ENCODE measurements at places on chromosomes 7 and 10.

- no peak for DNase-seq
- no peaks in the 10 kb centered on the region for H3K27me3 ChIP-seq
- no peak overlapping the region for H3K27ac ChIP-seq
- H3K4me3 ChIP-seq, result no peak overlapping the region
- no peaks in the 10 kb centered on the region for H3K36me3 ChIP-seq
Measured at GRCh38 chr10:85157206-85157605, 828.8 kb downstream of the CCSER2 start.

DNA sequence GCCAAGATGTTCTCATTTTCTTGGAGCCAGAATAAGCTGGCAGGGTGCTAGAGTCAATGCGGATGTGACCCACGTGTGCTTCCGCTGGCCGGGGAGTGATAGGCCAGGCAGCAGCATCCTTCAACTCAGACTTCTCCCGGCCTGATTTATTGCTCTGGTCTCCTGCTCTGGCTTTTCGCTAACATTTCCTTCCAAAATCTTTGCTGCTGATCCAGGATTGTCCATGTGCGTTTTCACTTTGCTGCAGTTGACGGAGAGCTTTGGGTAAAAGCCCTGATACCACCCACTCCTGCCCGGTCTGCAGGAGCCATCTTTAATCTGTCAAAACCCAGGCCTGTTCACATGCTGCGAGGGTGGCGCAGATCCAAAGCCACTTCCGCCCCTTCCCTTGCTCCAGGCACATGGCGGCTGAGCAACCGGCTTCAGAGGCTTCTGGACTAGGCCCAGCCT lies 106.8 kb downstream of the CYP26A1 start:
- no peak for DNase-seq
- no peaks in the 10 kb centered on the region for H3K4me1 ChIP-seq
- H3K36me3 ChIP-seq, result no peaks in the 10 kb centered on the region
- H3K27ac ChIP-seq, result no peak overlapping the region
- no peak overlapping the region for H3K4me3 ChIP-seq

DNA sequence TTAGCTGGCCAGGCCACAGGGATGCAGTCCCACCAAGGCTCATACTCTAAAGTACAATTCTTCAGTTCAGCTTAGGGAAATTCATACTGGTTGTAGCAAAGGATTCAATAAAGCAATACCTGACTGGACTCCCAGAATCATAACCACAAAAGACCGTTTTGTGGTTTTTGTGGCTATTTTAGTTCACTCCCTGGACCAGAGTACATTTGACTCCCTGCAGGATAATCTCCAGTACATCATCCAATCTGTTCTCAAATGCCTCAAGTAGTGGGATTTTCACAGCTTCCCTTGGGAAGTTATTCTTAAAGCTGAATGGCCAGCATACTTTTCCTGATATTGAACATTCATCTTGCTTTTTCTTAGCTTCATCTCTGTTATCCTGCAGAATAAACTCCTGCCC lies 29.3 kb upstream of the YAE1 start:
- H3K36me3 ChIP-seq, result no peaks in the 10 kb centered on the region
- no peak overlapping the region for H3K27ac ChIP-seq
- no peaks in the 10 kb centered on the region for H3K4me1 ChIP-seq
- no peak for DNase-seq
- peaks cover 4% of the 10 kb centered on the region for H3K27me3 ChIP-seq

- no peak overlapping the region for H3K27ac ChIP-seq
- no peak for DNase-seq
- no peaks in the 10 kb centered on the region for H3K27me3 ChIP-seq
- H3K4me3 ChIP-seq, result no peak overlapping the region
Measured at GRCh38 chr7:80774843-80775242, 136.4 kb downstream of the CD36 start.

GRCh38 chr7:137985897-137986251 lies 16.0 kb downstream of the CREB3L2 start:
- DNase-seq, result no peak
- H3K27me3 ChIP-seq, result no peaks in the 10 kb centered on the region
- H3K4me3 ChIP-seq, result peak overlapping the region; percentile 47

DNA sequence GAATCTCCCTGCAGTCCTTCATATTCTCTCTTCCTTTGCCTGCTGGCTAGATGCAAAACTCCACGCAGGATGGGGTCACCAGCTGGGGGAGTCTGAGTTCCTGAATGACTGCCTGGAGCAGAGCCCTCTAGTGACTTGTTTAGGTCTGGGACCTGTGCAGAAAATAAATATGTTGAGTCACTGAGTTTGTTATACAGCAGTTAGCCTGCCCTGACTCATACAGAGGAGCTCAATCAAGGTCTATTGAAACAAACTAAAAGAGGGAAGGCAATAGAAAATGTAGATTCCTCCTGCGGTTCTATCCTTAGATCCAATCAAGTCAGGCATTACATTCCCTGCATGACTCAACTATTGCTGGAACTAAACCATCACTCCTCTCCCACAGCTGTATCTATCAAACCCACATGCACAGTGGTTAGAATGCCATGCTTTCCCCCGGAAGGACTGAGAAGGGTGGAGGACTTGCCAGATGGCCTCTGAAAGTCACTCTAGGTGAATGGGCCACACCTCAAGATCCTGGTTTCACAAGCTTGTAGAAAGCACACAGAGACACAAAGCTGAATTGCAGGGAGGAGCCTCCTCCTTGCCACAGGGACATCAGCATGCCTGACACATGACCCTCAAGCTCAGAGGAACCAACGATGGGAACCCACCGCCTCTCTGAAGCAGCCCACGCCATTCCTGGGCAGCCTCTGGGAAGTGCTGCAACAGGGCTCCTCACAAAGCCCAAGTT lies 73.9 kb downstream of the SH3PXD2A start:
- H3K4me1 ChIP-seq, result peaks cover 7% of the 10 kb centered on the region
- H3K27me3 ChIP-seq, result peaks cover 3% of the 10 kb centered on the region
- peak; percentile 91 for DNase-seq
- H3K4me3 ChIP-seq, result no peak overlapping the region
- no peaks in the 10 kb centered on the region for H3K36me3 ChIP-seq

DNA sequence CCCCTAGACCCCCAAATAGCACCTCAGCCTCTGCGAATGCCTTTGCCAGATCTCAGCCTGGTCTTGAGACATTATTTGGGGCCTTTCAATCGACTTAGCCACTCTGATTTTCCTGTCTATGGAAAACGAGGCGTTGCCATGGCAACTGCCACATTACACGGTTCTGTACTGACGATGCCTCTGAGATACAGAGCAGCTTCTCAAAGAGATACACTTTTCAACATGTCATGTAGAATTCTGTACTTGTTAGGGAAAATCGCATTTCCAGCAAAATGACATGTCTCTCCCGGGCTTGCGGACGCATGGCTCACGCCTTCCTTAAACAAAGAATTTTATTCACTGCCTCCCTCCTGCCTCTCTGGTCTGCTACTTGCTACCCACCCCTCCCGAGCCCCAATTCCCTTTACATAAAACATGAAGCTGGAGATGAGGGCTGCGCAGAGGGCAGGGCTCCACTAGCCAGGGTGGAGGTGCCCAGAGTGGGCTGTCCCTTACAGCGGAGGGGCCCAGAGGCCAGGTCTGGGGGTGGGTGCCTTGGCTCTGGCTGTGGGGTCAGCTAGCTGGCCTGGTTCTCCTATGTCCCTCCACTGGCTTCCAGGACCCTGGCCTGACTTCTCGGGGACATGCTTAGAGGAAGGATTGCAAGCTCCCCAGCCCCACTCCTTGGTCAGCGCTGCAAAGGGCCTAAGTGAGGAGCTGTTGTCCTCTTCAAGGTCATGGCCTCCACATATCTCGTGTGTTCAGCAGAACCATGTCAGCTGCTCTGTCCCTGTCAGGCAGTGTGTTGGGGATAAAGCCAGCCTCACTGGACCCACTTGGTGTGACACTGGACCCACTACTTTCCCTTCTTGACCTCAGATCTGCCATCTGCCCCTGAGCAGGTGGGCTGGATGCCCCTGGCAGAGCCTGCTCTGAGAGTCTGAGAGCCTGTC lies 342.5 kb downstream of the RPS24 start:
- no peak overlapping the region for H3K4me3 ChIP-seq
- H3K4me1 ChIP-seq, result peaks cover 10% of the 10 kb centered on the region
- H3K27ac ChIP-seq, result no peak overlapping the region
- no peak for DNase-seq

GRCh38 chr10:73827346-73828089 lies 16.1 kb upstream of the NDST2 start:
- peaks cover 15% of the 10 kb centered on the region for H3K4me1 ChIP-seq
- DNase-seq, result peak; percentile 36
- H3K4me3 ChIP-seq, result no peak overlapping the region
- peaks cover 69% of the 10 kb centered on the region for H3K36me3 ChIP-seq
- H3K27ac ChIP-seq, result no peak overlapping the region
- H3K27me3 ChIP-seq, result no peaks in the 10 kb centered on the region

DNA sequence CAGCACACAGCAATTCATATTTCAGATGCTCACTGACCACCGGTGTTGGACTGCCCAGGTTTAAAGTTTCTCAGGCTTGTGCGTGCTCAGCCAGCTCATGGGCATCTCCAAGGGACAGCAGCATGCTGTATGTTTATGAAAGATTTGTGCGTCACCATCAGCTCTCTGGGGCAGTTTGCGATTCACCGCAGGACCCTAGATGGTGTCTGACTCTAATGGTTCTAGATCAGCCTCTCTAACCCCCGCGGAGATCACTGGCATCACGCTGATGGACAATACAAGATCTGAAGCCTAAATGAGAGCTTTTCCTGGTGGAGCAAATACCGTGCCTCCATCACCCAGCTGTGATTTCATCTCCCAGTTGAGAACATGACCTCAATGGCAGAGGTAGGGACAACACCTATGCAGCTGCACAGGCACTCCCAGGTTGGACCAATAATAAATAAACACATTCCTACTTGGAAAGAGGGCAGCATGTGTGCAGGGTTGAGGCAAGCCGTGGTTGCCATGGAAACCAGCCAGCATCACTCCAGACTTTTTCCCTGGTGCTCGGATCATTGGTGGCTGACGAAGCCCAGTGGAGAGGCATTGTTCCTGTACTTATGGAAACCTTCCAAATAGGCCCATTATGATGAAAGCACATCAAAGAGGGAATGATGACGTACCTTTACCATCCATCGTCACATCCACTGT lies 253.6 kb downstream of the KCNMA1 start:
- no peak overlapping the region for H3K27ac ChIP-seq
- H3K27me3 ChIP-seq, result no peaks in the 10 kb centered on the region
- peaks cover 5% of the 10 kb centered on the region for H3K4me1 ChIP-seq
- peak; percentile 69 for DNase-seq

DNA sequence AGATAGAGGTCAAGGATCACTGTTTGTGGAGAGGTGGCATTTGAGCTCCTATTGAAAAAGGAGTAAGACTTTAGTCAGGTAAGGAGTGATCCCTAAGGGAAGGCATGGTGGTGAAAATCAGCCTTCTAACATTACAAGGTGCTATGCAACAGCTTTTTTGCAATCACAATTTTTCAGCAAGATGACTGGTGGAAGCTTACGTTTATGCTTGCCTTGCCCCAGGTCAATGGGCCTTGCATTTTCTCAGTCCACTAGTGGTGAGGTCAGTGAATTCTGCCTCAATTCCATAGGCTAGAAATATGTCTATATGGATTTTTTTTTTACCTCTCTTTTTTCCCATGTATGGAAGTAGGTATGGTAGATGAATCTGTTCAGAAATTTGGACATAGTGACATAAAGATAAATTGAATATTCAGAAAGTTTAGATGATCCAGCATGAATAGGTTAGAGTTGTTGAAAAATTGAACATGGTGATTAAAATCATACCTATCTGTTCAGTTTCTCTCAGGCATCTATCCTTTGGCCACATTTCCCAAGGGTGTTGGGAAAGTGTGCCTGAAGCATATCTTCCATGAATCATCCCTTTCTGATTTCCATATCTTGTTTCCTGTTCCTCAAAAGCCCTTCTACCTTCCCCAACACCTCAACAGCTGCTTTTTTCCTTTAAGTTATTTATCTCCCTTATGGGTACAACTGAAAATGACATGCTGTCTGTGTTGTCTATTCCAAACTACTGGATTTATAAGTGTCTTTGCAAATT lies 71.9 kb upstream of the PTPRZ1 start:
- DNase-seq, result no peak
- no peak overlapping the region for H3K27ac ChIP-seq
- no peak overlapping the region for H3K4me3 ChIP-seq
- no peaks in the 10 kb centered on the region for H3K4me1 ChIP-seq

GRCh38 chr7:91344911-91345310 lies 80.7 kb downstream of the FZD1 start:
- peaks cover 7% of the 10 kb centered on the region for H3K4me1 ChIP-seq
- H3K4me3 ChIP-seq, result no peak overlapping the region

DNA sequence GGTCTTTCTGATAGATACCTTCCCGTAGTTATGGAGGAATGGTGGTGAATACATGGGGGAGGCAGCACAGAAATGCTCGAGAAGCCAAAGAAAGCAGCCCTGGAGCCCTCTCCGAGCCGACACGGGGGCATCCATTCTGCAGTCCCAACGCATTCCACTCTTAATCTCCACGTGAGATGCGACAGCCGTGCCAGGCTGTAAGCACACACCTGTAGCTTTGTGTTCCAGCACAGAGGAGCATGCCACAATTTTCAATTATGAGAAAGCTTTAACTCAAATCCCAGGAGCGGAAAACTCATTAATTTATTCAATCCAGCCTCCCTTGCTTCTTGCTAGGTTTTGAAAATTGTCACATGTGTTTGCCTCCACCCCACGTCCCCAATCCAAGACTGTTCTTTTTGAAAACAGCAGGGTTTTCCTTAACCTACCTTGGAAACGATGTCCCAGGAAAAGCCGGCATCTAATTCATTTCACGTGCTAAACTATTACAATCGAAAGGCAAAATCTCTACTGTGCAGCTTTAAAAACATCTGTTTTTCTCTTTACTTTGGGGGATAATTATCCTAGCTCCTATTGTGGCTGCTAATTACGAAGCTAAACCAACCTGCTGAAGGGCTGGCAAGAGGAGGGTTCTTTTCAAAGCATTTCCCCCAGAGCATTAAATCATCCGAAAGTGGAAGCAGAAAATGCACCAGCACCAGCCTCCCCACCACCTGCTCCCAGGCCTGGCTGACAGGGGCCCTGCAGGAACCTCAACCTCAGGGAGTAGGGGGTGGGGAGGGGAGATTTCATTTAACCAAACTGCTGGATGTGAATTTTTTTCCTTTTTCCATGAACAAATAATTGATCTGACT lies 56.0 kb upstream of the CHST15 start:
- peaks cover 29% of the 10 kb centered on the region for H3K4me1 ChIP-seq
- H3K27ac ChIP-seq, result no peak overlapping the region
- DNase-seq, result no peak
- H3K4me3 ChIP-seq, result no peak overlapping the region
- H3K36me3 ChIP-seq, result peaks cover under 1% of the 10 kb centered on the region
- H3K27me3 ChIP-seq, result no peaks in the 10 kb centered on the region

- H3K4me1 ChIP-seq, result no peaks in the 10 kb centered on the region
- H3K4me3 ChIP-seq, result no peak overlapping the region
- no peaks in the 10 kb centered on the region for H3K36me3 ChIP-seq
- DNase-seq, result no peak
- no peak overlapping the region for H3K27ac ChIP-seq
Measured at GRCh38 chr7:39022796-39023195, 45.1 kb downstream of the POU6F2 start.

DNA sequence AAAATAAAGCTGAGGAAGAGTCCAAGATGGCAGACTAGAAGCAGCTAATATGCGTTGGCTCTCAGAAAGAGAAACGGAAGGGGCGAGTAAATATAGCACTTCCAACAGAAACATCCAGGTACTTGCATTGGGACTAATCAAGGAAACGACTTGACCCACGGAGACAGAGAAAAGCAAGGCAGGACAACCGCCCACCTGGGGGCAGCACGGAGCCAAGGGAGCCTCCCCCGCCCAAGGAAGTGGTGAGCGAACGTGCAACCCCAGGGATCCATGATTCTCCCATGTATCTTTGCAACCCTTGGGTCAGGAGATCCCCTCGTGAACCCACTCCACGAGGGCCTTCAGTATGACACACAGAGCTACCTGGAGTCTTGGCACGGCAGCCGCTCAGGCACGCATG lies 45.4 kb upstream of the GRM3 start:
- H3K27ac ChIP-seq, result no peak overlapping the region
- no peaks in the 10 kb centered on the region for H3K36me3 ChIP-seq
- no peak for DNase-seq
- no peaks in the 10 kb centered on the region for H3K27me3 ChIP-seq
